ENCODE measurements at places on chromosomes 3 and 15.

DNA sequence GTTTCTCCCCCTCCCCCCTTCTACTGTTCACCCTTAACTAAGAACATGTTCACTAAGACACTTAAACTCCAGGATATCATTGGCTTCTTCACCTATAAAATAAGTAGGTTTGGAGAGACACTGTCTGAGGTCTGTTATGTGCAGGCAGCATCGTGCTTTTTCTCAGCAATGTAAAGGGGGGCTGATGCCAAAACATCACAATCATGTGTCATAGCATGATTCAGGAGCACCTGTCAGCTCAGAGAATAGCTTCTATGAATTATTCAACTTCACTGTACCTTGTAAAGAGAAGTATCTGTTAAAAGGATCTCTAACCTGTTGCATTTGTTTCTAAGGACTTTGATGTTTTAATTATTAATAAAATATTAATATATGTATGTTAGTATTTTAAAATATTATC lies 211.4 kb upstream of the EPHA3 start:
- no peak for DNase-seq

DNA sequence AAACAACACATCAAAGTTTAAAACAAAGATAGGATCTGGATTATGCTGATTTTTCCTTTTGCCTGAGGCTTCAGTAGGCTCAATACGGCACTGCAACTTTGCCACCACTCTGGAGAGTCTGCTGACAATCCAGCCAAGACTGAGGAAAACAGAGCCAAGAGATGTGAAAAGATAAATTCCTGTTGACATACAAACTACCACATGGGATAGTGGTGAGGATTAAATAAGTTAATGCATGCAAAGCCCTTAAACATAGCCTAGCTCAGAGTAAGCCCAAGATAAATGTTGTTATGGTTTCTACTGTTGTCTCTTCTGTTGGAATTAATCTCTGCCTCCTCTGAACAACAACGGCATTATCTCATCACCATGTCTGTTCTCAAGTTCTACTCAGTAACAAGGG lies 245.9 kb upstream of the LMCD1 start:
- DNase-seq, result no peak

- no peak for DNase-seq
Measured at GRCh38 chr3:194117104-194117845, 18.7 kb upstream of the HES1 start.

DNA sequence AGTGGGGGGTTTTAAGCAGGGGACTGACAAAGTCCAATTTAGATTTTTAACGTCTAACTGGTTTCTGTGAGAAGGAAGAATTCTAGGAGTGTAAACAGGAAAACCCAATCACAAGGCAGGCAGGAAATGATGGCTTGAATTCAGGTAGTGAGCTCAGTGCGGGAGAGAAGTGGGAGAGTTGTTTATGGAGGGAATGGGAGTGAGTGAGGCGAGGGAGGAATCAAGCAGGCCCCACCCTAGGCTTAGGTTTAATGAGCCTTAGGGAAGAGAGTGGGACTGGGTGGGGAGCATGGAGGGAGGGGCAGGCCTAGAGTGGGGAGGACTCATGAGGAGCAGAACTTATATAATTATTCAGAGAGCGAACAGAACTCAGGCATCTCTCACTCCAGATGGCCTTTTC lies 17.9 kb downstream of the VIPR1 start:
- DNase-seq, result no peak

DNA sequence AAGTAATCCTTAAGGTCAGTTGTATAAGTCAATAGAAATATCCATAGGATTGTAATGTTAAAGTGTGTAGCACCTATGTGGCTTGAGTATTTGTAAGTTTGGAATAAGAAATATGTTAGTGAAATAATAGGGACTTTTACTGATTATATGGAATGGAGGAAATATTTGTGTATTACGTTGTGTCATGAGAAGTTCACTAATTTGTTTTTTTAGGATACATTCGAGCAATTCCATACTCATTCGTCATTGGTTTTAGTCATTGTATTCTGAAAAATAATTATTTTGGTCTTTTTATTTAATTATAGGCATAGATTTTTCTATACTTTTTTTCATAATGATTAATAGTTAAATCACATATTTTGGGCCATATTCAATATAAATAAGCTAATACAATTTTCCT lies 21.0 kb downstream of the MBNL1 start:
- DNase-seq, result no peak

DNA sequence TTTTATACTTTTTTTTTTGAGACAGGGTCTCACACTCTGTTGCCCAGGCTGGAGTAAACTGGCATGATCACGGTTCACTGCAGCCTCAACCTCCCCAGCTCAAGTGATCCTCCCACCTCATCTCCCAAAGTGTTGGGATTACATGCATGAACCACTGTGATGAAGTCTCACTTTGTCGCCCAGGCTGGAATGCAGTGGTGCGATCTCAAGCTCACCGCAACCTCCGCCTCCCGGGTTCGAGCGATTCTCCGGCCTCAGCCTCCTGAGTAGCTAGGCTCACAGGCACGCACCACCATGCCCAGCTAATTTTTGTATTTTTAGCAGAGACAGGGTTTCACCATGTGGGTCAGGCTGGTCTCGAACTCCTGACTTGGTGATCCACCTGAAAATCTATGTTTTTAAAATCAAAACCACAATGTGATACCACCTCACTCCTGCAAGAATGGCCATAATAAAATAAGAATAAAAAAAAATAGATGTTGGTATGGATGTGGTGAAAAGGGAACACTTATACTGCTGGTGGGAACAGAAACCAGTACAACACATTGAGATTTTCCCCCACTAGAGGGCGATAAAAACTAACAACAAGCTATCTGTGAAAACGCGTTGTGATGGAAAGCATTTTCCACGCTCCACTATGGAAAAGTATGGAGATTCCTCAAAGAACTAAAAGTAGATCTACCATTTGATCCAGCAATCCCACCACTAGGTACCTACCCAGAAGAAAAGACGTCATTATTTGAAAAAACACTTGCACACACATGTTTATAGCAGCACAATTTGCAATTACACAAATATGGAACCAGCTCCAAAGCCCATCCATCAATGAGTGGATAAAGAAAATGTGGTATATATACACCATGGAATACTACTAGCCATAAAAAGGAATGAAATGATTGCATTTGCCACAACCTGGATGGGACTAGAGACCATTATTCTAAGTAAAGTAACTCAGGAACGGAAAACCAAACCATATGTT lies 26.8 kb upstream of the OCA2 start:
- DNase-seq, result no peak

GRCh38 chr15:58521293-58521991 lies 89.7 kb downstream of the LIPC start:
- DNase-seq, result no peak

- DNase-seq, result no peak
Measured at GRCh38 chr3:101963902-101964362, 114.6 kb downstream of the NFKBIZ start.

DNA sequence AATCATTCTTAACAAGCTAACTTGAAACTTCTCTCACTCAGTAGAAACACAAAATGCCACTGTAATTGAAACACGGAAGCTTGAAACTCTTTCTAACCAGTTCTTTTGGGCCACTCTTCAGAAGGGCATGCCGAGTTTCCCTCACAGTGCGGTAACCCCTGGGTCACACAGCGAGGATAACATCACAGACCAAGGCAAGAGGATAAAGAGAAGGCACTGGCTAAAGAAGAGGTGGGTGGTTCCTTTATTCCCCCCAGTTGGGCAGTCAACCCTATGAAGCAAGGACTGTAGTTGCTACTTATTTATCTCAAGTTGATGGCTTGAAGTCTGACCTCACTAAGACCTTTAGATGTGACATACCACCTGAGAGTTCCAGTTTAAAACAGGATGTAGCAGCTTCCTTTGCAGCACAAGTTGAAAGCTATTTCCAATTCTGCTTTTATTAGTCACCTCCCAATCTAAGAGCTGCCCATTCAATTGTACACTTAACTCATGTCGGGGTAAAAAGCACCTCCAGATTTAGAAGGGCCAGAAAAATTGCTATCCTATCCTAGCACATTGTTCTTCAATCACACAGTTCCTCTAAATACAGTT lies 272.4 kb downstream of the TIGIT start:
- DNase-seq, result no peak

DNA sequence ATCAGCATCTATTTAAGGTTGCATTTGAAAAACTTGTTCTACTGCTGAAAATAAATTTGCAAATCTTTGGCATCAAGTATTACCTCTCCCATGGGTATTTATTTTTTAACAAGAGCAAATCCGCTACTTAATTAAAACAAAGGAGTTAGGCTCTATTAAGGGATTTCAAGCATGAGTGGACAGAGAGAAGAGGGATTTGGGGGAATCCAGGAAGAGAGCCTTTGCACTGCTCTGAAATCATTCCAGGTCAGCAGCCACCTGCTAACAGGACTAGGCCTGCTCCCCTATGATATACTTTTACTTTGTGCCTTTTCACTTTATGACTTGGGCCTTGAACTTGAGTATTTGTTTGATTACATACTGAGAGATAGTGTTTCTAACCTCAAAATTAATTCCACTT lies 57.1 kb downstream of the IQCH start:
- no peak for DNase-seq

DNA sequence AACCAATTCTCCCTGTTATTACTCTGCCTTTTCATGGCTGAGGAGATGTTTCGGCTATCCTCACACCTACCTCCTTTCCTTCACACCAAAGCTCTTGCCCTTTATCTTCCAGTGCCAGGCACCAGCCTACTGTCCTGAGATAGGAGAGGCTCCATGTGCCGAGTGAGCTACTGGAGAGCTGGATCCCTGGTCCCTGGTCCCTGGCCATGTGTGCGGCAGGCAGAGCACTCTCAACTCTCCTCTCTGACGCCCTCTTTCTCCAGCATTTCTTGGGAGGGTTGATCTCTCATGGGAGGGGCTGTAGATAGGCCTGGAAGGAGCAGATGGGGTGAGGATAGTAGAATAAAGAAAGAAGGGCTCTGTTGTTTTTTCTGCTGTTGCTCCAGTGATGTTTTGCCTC lies 277.1 kb upstream of the UMPS start:
- no peak for DNase-seq

DNA sequence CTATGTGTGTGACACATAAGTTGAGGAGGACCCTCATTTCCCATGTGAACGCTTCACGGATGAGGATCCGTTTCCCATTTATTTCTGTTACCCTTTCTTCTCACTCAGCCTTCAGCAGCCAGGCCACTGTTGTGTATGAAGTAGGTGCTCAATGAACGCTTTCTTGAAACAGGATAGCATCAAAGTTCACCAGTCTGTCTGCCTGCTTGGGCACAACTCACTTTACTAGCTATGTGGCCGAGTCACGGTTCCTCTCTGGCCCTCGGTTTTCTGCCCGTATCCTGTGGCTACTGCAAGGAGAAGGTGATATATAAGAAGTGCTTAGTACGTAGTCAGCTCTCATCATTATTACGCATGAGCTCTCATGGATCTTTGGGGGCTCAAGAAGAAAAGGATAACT lies 22.4 kb downstream of the ACSBG1 start:
- DNase-seq, result no peak

DNA sequence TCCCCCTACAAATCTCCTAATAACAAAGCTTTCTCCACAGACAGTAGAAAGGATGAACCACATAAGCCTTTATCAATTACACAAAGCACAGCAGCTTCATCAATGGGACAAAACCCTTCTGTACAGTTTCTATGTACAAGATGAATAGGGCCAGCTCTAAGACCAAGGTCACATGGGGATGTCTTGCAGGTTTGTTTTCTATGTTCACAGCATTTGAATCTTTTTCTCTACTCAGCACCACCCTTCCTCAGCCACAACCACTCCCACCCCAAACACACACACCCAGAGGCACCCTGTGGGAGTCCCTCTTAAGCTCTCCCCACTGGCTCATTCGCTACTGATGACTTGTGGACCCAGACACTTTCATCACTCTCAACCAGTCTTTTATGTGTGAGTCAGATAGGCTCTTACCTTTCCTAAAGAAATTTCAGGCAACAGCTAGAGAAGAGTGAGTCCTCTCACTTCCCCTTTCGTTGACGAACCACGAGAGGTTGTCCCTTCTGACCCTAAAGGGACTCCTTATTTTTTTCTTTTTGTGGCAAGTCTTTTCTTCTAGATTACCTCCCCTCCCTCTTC lies 57.9 kb downstream of the ARHGAP31 start:
- DNase-seq, result peak; percentile 16

DNA sequence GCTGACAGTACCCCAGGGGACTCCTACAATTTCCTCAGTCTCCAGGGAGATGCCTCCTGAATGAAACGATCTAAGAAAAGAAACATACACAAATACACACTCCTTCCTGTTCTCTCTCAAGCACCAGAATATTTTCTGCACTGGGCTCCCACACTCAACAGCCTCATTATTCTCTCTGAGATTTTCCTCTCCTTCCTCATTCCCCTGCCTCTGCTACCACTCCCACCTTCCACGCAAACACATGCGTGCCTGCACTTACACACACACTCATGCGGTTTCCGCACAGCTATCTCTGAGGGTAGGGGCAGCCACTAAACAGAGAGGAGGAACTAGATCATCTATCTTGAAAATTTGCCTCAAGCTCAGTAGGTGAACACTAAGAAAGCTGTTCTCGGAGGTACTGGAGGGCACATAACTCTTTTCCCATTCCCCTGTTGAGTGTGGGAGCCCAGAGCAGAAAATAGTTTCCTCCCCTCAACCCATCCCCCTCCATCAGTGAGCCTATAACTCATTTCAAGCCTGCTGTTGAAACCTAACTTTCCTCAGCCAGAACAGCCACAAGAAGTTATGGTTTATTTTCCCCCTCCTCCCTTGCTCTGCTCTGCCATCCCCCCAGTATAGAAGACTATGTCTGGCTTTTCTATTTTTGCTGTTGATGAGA lies 30.5 kb upstream of the TIPARP start:
- peak; percentile 2 for DNase-seq

DNA sequence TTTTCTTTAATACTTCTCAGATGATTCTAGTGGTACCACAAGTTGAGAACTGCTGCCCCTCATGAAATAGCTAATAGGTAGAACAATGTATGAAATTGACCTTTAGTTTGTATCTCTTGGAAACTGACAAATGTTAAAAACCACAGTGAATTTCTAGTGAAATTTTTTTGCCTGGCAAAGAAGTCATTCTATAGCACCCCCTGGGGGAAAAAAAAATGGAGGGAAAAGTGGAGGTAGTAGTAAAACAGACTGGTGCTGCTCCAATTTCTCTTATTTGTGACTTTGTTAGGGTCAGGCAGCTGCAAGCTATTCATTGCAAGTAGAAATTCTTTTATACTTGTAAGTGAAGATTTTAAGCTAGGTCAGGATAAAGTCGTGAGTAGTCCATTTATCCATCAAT lies 605.0 kb downstream of the NLGN1 start:
- no peak for DNase-seq

- no peak for DNase-seq
Measured at GRCh38 chr3:143442814-143443447, 323.4 kb downstream of the CHST2 start.

DNA sequence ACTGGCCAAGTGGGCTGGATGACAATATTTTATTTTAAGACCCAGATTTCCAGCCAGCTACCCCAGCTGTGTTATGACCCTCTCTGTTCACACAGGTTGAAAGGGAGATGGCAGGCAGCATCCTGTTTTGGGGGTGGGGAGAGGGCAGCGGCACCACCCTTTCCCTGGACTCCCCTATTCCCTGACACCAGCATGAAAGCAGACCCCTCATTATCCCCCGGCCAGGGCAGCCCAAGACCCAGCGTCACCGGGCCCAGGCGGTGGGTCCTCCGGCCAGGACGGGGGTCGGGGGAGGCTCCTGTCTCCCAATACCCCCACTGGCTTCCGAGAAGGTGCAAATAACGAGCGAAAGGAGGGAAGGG lies 127.6 kb upstream of the MEF2A start:
- no peak for DNase-seq

Measured in activated CD8-positive, alpha-beta memory T cell treated with anti-CD3 and anti-CD28 coated beads for 1 hour (primary cell).